Breast epithelium (tissue), 4 donors: ENCODE measurements at places on chromosomes 4 and X. TPM values are rescaled to one million over a fixed set of nuclear protein-coding genes. Genes with fewer than 3 reads are reported as not detected.

DNA sequence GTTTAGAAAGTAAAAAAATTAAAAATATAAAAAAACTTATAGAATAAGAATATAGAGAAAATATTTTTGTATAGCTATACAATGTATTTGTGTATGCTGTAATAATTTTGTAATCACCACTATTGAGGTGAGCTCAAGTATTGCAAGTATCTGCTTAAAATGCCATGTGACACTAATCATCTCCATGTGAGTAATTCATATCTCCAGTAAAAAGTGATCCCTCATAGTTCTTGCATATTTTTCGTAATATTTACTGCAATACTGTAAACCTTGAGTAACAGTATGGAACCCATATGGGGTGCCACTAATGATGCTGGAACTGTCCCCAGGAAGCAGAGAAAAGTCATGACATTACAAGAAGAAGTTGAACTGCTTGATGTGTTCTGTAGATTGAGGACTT, 43.2 kb upstream of the HUWE1 start:
- DNase-seq: no peak

DNA sequence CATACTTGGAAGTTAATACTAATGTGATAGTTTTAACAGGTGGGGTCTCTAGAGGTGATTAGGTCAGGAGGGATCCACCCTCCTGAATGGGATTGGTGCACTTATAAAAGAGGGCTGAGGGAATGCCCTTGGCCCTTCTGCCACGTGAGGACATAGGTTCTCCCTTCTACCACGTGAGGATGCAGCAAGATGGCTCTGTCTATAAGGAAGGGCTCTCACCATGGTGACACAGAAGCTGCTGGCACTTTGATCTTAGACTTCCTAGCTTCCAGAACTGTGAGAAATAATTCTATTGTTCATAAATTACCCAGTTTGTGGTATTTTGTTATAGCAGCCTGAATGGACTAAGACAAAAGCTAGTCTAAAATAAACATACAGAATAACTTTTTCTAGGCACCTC, 1.0 kb downstream of the AADAT start:
- no peak for DNase-seq

DNA sequence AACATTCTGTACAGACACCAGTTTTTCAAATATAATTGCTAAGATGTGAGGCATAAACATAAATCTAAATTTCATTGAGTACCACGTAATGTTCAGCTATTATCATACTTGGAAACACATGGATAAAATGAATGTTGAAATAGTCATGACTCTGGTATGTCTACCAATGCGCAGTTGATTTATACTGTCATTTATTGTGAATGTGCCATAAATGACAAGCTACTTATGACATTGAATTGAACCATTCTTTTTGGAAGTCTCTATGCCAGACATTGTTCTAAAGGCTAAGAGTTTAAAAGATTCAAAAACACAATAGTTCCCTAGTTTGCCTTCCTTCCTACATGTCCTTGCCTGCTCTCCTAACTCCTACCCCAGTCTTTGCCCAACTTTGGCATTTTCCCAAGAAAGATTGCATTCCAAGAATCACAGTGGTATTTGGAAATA, 96.6 kb upstream of the DMD start:
- DNase-seq: no peak

DNA sequence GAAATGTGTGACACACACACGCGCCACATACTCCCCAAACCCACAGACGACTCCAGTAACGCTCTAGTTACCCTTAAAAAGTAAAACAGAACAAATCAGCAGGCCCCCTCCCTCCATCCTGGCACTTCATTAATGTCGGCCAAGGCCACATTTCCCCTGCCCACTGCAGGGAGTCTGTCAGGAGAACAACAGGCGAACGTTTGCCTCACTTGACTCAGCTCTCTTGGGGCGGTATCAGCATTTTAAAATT, 671 bp upstream of the FHIP1A start:
- no peak for DNase-seq

GRCh38 chr4:105978684-105979296, 83.5 kb downstream of the NPNT start:
- DNase-seq: no peak

DNA sequence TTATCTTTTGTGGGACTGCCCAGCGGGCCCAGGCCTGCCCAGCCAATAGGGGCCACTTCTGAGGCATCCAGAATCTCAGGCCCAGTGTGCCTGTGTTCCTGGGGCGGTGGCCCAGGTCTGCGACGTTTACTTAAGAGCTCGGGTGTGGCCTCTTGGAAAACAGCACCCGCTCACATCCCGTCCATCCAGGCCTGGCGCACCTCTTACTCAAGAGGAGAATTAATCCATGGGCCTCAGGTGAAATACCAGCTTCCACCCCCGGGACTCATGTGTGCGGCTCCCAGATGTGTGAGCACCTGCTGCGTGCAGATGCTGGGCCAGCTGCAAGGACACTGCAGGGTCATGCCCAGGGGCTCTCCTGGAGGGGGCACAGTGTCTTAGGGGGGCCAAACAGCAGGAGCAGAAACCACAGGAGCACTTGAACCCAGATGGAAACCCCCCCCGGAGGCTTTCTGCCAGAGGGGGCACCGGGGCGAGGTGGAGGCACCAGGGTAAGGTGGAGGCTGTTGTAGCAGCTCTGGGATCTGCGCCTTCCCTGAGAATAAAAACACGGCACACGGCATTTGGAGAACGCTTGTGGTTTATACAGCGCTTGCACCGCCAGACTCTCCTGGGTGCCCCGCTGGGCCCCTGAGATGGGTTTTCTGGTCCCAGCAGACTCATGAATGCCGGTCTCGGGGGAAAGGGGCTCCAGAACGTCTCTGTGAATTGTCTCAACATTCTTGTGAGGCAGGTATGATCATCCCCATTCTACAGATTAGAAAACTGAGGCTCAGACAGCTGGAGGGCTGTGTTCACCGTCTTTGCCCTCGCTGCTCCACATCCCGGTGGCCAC, 2.8 kb downstream of the PSAPL1 start:
- no peak for DNase-seq

DNA sequence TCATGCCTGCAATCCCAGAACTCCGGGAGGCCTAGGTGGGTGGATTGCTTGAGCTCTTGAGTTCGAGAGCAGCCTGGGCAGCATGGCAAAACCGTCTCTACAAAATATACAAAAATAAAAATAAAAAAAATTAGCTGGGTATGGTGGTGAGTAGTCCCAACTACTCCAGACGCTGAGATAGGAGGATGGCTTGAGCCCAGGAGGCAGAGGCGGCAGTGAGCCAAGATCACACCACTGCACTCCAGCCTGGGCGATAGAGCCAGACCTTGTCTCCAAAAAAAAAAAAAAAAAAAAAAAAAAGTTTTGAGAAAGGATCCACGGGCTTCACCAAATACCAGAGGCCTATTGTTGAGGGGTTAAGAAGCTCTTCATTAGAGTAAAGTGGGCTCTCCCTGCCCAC, 8.0 kb downstream of the SUPT20HL2 start:
- DNase-seq: no peak

DNA sequence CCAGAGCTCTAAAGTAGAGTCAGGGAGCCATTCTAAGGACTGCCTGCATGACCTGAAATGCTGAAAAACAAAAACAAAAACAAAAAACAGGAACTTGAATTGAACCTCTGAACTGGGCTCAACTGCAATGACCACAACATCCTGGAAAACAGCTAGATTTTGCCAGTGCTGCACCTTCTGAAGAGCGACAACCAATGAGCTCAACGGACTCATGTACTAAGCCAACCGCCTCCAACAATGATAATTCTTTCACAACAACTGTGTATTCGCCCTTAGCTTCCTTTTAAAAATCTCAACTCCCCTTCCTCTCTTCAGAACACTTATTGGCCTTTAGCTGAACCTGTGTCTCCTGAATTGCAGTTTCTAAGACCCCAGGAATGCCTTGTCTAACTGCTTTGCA, 69.8 kb downstream of the HAUS3 start:
- DNase-seq: no peak

GRCh38 chr4:97374526-97374925, 768.8 kb downstream of the STPG2 start:
- DNase-seq: no peak

- DNase-seq: no peak
Observed at GRCh38 chrX:100643956-100644860, at the start of gene SRPX2. Gene SRPX2 (plus strand): TSS chrX:100644199. CDS start chrX:100646323, 2,124 bp downstream.

DNA sequence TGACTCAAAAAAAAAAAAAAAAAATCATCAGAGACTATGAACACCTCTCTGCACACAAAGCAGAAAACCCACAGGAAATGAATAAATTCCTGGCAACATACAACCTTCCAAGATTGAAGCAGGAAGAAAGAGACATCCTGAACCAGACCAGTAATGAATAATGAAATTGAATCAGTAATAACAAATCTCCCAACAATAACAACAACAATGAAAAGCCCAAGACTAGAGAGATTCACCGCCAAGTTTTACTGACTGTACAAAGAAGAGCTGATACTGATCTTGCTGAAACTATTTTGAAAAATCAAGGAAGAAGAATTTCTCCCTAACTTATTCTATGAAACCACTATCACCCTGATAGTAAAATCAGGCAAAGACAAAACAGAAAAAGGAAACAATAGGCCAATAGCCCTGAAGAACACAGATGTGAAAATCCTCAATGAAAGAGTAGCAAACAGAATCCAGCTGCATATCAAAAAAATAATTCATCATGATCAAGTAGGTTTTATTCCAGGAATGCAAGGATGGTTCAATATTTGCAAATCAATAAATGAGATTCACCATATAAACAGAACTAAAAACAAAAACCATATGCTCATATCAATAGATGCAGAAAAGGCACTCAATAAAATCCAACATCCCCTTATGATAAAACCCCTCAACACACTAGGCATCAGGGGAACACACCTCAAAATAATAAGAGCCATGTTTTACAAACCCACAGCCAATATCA, 31.0 kb upstream of the PLK4 start:
- no peak for DNase-seq

GRCh38 chr4:45453258-45453853, 670.5 kb downstream of the GABRG1 start:
- no peak for DNase-seq

The FOXP3 gene
- total RNA-seq: not detected

The SCD5 gene
- 17.0 TPM for total RNA-seq

The CENPVL2 gene
- total RNA-seq: not detected

The P2RY8 gene
- 1.3 TPM for total RNA-seq
